NCI-H146 (cell line): ENCODE measurements at places on chromosomes 7 and 10.

DNA sequence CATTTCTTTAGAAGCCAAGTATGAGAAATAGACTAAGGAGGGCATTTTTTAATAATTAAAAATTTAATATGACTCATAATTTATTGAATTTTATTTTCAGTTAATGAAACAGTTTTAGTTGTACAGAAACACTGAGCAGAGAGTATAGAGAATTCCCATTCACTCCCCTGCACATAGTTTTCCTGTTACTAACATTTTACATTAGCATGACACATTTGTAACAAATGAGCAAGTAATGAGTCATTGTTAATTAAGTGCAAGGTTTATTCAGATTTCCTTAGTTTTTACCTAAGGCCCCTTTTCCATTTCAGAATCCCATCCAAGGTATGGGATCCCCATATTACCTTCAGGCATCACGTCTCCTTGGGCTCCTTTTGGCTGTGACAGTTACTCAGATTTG lies 271.5 kb upstream of the FZD8 start:
- no peak for DNase-seq

- no peak for DNase-seq
These were observed 392.9 kb downstream of the SUGCT start for GRCh38 chr7:40527723-40528122.

- no peak for DNase-seq
These were observed 299.0 kb downstream of the HGF start for GRCh38 chr7:81470724-81471379.

GRCh38 chr7:151839451-151839921 lies 37.4 kb downstream of the PRKAG2 start:
- no peak for DNase-seq

DNA sequence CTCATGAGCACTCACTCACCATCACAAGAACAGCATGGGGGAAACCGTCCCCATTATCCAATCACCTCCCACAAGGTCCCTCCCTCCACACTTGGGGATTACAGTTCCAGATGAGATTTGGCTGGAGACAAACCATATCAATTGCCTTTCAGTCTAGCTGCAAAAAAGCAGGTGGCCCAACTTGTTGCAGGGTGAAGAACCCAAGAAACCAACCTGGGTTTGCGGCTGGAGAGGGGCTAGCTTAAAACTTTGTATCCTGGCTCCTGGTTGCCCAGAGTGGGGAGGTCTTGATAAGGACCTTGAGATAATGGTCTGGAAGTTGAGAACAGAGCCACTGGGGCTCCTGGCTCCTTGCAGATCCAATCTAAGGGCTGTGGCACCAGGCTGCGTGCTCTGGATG lies 122.8 kb upstream of the PCBD1 start:
- no peak for DNase-seq
